Peyer's patch (tissue), 4 donors: ENCODE measurements at places on chromosomes 1 and 21.

GRCh38 chr1:9612162-9612845, 23.6 kb downstream of the TMEM201 start:
- DNase-seq = no peak
- H3K4me3 ChIP-seq = no peak overlapping the region
- H3K27ac ChIP-seq = no peak overlapping the region
- H3K36me3 ChIP-seq = peaks cover 35% of the 10 kb centered on the region
- H3K4me1 ChIP-seq = no peaks in the 10 kb centered on the region
- no peaks in the 10 kb centered on the region for H3K27me3 ChIP-seq

DNA sequence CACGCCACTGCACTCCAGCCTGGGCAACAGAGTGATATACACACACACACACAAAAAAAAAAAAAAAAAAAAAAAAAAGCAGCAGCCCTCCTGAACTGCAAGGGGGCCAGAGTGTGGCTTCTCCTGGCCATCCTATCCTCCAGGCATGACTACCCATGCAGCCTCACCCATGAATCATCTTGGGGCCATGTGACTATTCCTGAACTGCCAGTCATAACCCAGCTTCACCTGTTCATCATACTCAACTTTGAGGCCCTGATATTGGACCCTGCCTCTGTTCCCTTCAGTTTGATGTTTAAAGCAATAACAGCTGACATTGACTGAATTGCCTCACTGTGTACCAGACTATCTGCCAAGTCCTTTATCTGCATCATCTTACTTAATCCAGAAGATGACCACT, 2.8 kb upstream of the HPCAL4 start:
- H3K36me3 ChIP-seq = no peaks in the 10 kb centered on the region
- no peak overlapping the region for H3K4me3 ChIP-seq
- DNase-seq = no peak
- H3K27ac ChIP-seq = no peak overlapping the region
- peaks cover 17% of the 10 kb centered on the region for H3K4me1 ChIP-seq

DNA sequence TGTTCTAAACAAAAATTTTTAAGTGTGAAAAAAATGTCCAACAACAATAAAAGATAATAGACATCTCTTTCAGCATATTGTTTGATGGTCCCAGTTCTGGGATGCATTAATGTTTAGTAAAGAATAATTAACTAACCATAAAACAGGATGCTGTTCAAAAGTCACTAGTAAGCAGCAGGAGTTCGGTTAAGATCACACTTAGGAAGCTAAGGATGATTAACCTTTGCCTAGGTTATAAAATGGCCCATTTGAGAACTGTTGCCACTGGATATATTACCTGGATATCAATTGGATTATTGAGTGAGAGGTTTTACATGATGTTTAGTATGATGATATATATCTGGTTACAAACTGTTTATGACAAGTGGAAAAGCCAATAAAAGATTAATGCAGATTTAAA, 171.7 kb downstream of the ATG4C start:
- H3K4me1 ChIP-seq = no peaks in the 10 kb centered on the region
- no peak overlapping the region for H3K27ac ChIP-seq
- H3K4me3 ChIP-seq = no peak overlapping the region
- H3K36me3 ChIP-seq = no peaks in the 10 kb centered on the region
- H3K27me3 ChIP-seq = no peaks in the 10 kb centered on the region

GRCh38 chr1:145977486-145978470, 13.3 kb downstream of the POLR3GL start:
- H3K27ac ChIP-seq = peak overlapping the region; percentile 98
- no peaks in the 10 kb centered on the region for H3K36me3 ChIP-seq

- H3K4me1 ChIP-seq = no peaks in the 10 kb centered on the region
- H3K27ac ChIP-seq = peak overlapping the region; percentile 95
- peak overlapping the region; percentile 97 for H3K4me3 ChIP-seq
- DNase-seq = peak; percentile 64
- no peaks in the 10 kb centered on the region for H3K27me3 ChIP-seq
Measured at GRCh38 chr1:8026976-8027747, 1.1 kb upstream of the ERRFI1 start.

- H3K4me1 ChIP-seq = no peaks in the 10 kb centered on the region
- H3K27ac ChIP-seq = no peak overlapping the region
- no peaks in the 10 kb centered on the region for H3K27me3 ChIP-seq
Measured at GRCh38 chr1:233268389-233269022, 27.0 kb downstream of the PCNX2 start.

GRCh38 chr1:13541435-13542215, 27.8 kb upstream of the LRRC38 start:
- no peaks in the 10 kb centered on the region for H3K36me3 ChIP-seq
- H3K4me3 ChIP-seq = no peak overlapping the region
- no peaks in the 10 kb centered on the region for H3K4me1 ChIP-seq
- H3K27ac ChIP-seq = no peak overlapping the region

DNA sequence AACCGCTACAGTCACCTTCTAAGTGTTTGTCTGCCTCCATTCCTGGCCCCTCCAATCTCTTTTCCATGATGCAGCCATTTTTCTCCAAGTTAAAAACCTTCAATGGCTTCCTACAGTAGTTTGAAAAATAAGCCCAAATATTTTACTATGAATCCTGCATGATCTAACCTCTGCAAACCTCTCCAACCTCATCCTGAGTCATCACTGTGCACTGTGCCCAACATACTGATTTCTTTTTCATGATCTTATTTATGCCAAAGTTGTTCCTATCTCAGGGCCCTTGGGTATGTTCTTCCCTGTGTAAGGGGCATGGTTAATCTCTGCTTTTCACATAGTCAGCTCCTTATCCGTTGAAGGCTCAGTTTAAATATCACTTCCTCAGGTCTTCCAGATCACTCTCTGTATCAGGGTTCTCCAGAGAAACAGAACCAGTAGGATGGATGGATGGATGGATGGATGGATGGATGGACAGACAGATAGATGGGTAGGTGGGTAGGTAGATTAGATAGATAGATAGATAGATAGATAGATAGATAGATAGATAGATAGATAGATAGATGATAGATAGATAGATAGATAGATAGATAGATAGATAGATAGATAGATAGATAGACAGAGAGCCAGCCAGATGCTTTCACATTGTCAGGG, 18.1 kb upstream of the PTPN14 start:
- no peaks in the 10 kb centered on the region for H3K4me1 ChIP-seq
- no peak overlapping the region for H3K27ac ChIP-seq
- no peaks in the 10 kb centered on the region for H3K36me3 ChIP-seq
- H3K27me3 ChIP-seq = no peaks in the 10 kb centered on the region

DNA sequence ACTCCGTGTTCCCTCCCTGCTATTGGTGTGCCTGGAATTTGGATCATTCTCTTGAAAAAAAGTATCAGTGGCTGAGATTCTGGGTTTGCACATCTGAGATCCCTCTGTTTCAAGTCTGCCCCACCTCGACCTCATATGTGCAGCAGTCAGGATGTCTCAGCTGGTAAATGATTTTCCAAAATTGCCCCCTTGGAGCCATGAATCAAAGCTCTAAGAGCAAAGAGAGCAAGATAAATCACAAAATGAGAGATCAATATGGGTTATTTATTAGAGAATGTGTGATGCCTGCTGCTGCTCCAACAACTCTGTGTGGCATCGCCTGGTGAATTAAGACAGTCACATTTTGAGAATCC, 8.5 kb downstream of the CRP start:
- no peaks in the 10 kb centered on the region for H3K27me3 ChIP-seq
- no peaks in the 10 kb centered on the region for H3K4me1 ChIP-seq
- H3K36me3 ChIP-seq = no peaks in the 10 kb centered on the region
- DNase-seq = no peak
- no peak overlapping the region for H3K4me3 ChIP-seq
- H3K27ac ChIP-seq = no peak overlapping the region

DNA sequence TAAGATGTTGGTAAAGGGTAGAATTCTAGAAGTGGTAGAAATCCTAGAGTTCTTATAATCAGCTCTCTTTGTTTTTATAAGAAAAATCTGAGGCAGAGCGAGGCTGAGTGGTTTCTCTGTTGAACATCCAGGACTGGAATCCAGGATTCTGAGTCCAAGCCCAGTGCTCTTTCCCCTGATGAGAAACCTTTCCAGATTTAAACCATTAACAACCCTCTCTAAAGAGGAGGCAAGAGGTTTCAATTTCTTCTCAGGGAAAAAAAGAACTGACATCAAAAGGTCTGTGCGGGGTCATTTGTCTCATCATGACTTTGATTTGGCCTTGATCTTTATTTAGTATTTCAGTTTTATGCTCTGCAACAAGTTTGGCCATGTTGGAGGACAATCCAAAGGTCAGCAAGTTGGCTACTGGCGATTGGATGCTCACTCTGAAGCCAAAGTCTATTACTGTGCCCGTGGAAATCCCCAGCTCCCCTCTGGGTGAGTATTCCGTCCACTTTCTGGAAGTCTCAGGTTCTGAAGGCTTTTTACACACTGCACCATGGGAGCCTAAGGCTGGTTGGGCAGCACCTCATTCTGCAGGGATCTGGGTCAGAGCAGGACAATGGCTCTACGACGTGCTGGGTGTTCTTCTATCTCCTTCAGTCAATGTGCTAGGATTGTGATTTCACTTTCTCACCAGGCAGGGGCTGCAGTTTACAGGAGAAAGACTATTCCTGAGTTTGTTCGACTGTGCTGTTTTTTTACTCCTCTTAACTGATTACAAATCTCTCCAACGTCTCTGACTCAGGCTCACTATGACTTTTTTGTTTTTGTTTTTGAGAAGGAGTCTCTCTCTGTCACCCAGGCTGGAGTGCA, 18.9 kb upstream of the CCT8 start:
- peaks cover 12% of the 10 kb centered on the region for H3K4me1 ChIP-seq
- H3K27me3 ChIP-seq = no peaks in the 10 kb centered on the region
- DNase-seq = peak; percentile 52
- H3K27ac ChIP-seq = no peak overlapping the region
- no peaks in the 10 kb centered on the region for H3K36me3 ChIP-seq

- no peaks in the 10 kb centered on the region for H3K27me3 ChIP-seq
- H3K4me3 ChIP-seq = peak within 1 kb of the TSS; percentile 48
- H3K36me3 ChIP-seq = peaks cover 50% of the 10 kb centered on the region
- DNase-seq = peak; percentile 91
- peaks cover 10% of the 10 kb centered on the region for H3K4me1 ChIP-seq
- H3K27ac ChIP-seq = peak within 1 kb of the TSS; percentile 71
Measured at GRCh38 chr1:145845514-145846161, at the start of gene NUDT17. NUDT17 (plus strand) TSS chr1:145845630; CDS start chr1:145845641, 11 bp downstream.

GRCh38 chr1:19485362-19486187, at the start of gene CAPZB:
CAPZB (minus strand) TSS chr1:19485539; CDS start chr1:19485438, 101 bp downstream.
- H3K27me3 ChIP-seq = no peaks in the 10 kb centered on the region
- peak within 1 kb of the TSS; percentile 100 for H3K27ac ChIP-seq
- no peaks in the 10 kb centered on the region for H3K36me3 ChIP-seq
- peaks cover 4% of the 10 kb centered on the region for H3K4me1 ChIP-seq
- DNase-seq = peak; percentile 97
